ENCODE measurements at places on chromosomes 2 and 18. TPM values are rescaled to one million over a fixed set of nuclear protein-coding genes. Genes with fewer than 3 reads are reported as not detected.

The TMEFF2 gene
- not detected for total RNA-seq

The NTSR2 gene
- total RNA-seq = not detected

The LYG1 gene
- total RNA-seq = 0.54 TPM

The FEV gene
- total RNA-seq = not detected
